Caco-2 (cell line): ENCODE measurements at places on chromosomes 12 and 14. TPM values are rescaled to one million over a fixed set of nuclear protein-coding genes. Genes with fewer than 3 reads are reported as not detected.

MAP4K5 gene
- 48.4 and 48.6 TPM in 2 replicates for total RNA-seq

WNK1 gene
- total RNA-seq, result 206 and 224 TPM in 2 replicates

DNA sequence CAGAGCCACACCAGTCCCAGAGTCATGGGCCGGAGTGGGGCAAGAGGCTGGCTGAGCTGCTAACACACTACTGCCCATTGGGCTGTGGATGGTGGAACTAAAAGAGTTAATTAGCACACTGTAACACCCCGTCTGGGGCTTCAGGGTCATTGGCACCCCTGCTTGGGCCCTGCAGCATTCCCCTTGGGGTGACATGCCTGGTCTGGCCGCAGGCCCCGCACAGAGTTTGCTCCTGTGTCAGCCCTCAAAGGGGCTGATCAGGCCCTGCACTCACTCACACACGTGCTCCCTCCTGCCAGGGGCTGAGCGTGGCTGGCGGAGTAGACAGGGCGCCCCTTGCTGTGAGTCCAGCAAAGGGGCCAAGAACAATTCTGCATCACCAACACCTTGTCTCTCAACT is 1499.6 kb upstream of the TMEM132C start:
- no peak for DNase-seq

- DNase-seq, result no peak
These were observed 104.1 kb downstream of the LGMN start for GRCh38 chr14:92644171-92644969.

DNA sequence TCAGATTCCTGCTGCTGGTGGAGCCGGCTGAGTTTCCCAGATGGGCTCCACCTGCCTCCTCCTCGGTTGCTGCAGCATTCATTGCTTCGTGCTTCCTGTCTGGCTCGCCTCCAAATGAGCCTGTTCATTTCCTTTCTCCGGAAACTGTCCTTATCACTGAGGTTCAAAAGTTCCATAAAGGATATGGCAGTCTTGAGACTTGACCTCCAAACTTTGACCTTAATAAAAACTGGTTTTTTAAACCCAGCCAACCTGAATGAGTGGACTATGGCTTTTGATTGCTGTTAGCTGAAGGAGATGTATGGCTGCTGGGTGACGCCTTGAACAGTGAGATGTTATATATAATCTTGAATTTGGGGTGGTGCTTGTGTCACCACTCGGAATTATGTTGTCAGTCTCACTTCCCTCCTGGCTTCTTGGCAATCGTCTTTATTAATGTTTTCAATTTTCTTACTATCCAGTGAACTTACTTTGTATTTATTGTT is 62.7 kb downstream of the RASSF3 start:
- DNase-seq, result no peak
